Heart right ventricle (tissue), 16 donors: ENCODE measurements at places on chromosomes 4 and X.

DNA sequence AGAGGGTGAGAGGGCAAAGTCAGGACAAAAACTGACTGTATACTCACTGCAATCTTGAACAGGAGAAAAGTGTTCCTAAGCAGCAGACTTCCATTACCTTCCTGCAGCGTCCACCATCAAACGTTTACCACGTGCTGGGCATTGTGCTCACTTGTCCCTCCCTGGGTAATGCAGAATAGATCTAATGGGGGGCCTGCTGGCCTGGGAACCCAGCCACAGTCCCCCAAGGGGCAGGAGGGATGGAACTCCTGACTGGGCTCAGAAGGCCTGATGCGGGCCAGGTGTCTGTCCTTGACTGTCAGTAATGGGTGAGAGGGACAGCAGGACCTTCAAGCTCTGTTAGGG, 37.6 kb upstream of the FAM156A start:
- no peak for DNase-seq

DNA sequence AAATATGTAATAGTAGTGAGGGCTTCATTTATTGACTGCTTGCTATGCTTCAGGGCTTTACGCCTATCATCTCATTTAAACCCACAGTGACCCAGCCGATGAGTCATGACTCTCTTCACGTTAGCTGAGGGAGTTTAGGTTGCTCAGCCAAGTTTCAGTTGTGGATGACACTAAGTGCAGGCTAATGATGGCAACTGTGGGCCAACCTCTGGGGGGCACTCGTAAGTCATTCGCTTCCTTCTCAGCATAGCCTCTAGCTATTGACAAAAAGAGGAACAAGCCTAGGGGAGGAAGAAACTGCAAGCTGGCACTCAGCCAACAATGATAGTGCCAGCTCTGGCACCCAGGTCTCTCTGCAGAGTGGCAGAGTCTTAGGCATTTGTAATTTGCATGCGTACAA, 325.0 kb downstream of the ARHGAP10 start:
- peak; percentile 42 for DNase-seq

GRCh38 chr4:6281436-6282313, 12.0 kb downstream of the WFS1 start:
- peak; percentile 68 for DNase-seq

DNA sequence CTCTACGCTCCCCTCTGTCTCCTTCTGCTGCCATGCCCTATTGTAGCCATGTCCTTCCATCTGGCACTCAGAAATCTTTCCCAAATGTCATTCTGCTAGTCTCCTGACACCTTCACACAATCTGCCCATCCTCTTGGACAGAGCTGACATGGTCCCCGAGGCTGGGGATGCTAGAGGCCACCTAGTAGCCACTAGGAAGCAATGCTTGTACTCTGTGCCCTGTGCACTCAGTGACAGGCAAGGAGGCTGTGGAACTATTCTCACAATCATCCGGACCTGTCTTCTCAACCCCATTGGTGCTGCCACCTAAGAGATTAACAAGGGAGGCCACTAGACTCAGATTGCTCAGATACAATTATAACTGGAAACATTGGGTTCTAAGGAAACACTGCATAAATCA, 112.6 kb upstream of the TMEM164 start:
- no peak for DNase-seq

- DNase-seq, result no peak
Measured at GRCh38 chr4:109419679-109420078, 13.9 kb upstream of the SEC24B start.

GRCh38 chr4:188408244-188409030, 269.2 kb downstream of the TRIML1 start:
- DNase-seq, result no peak

- DNase-seq, result peak; percentile 70
Measured at GRCh38 chr4:173486714-173487392, 43.2 kb downstream of the HAND2 start.

- DNase-seq, result no peak
Measured at GRCh38 chr4:186570193-186570996, 15.0 kb upstream of the MTNR1A start.

GRCh38 chr4:153159016-153159415, 45.2 kb upstream of the TRIM2 start:
- DNase-seq, result no peak

- no peak for DNase-seq
Measured at GRCh38 chr4:8000721-8001491, 61.2 kb upstream of the AFAP1 start.

DNA sequence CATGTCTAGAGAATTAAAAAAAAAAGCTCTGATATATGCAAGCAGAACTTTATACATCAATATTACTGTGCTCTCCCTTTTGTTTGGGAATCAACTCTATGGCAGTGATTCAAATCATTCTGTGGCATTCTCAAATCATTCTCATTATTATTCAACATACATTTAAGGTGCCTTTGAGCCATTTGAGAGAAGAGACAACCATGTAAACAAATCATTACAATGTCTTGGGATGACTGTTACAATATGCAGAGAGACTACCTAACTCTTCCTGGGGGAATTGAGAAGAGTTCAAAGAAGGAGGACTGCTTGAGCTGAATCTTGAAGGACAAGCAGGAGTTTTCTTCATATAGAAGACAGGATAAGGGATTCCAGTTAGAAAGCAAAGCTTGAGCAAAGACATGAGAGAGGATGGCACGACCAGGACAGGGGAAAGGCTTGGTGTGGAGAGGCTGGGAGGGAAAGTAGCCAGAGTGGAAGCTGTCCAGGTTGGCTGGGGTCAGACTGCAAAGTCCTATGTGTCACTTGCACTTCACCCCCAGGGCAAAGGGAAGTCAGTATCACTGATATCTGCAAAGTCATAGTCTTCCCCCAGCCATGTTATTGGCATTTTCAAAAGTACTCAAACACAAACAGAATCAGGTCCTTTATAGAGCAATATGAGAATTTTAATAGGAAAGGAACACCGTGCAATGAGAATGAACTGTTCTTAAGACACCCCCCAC, 9.0 kb downstream of the SEC24D start:
- no peak for DNase-seq

DNA sequence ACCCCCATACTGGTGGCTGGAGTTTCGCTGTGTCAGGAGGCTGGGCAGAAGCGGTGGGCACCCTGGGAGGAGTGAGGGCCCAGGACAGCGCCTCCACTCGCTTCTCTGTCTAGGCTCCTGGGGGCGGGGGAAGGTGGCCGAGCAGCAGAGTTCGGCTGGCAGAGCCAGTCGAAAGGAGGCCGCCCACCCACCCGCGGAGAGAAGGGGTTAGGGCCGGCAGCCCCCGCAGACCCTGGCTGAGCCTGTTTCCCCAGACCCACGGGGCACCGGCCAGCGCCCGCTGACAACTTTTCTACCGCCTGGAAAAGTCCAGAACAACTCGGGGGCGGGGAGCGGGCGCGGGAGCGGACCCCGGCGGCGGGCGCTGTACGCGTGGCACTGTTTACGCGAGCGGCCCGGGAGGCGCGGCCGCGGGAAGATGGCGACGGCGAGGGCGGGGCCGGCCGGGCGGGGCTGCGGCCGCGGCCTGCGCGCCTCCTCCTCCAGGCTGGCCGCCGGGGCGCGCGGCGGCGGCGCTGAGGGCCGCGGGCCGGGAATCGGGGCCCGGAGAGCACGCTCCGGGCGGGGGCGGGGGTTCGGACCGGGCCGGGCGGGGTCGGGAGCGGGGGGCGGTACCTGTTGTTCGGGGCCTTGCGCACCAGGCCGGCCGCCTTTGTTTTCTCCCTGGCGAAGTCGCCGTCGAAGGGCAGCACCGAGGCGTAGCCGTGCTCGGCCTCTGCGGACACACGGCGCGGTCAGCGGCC, 628 bp downstream of the MXD4 start:
- peak; percentile 58 for DNase-seq

- no peak for DNase-seq
Measured at GRCh38 chr4:23097251-23097650, 404.5 kb downstream of the GBA3 start.

- no peak for DNase-seq
Measured at GRCh38 chrX:66039944-66040343, at the start of gene VSIG4. VSIG4 (minus strand) TSS chrX:66040080; CDS start chrX:66039998, 82 bp downstream.

DNA sequence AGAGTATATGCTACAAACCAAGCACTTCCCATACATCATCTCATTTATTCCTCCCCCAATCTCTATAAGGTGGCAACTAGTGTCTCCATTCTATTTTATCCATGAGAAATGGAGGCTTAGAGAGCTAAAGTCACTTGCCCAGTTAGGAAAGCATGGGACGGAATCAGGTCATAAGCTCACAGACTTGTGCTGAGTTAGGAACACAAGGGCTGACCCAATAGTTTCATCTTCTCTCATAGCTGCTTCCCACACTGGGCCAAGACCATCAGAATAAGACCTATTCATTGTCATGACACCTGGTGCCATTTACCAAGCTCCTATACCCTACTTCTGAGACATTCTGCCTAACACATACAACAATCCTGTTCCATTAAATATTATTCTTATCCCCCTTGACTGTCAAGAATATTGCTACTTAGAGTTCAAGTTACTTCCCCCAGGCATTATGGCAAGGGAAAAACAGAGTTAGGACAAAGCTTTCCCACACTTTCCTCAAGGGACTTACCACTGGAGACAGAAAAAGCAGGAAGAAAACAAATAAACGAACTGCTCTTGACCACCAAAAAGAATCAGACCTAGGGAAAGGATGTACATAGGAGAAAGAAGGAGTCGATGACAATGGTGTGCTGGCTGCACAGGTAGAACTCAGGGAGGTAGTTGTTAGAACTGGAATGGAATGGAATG, 167.8 kb downstream of the LDB2 start:
- no peak for DNase-seq

DNA sequence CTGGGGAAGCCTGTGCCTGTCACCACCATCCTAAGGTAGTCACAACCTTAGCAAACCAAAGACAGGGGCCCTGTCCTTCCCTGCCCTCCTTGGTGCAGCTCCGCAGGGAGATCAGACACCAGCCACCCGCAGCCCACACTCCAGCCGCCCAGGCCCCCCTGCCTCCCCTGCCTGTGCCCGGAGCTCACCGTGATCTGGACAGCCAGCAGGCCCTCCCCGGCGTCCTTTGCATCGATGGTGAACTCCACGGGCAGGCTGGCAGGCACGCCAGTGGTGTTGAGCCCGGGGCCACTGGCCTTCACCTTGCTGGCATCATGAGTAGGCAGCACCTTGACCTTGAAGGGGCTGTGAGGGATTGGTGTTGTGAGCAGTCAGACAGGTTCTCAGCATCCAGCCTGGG, 16.4 kb downstream of the FLNA start:
- DNase-seq, result no peak

GRCh38 chr4:5992171-5992827, 25.9 kb downstream of the C4orf50 start:
- DNase-seq, result no peak

GRCh38 chr4:77332696-77333270, 175.8 kb downstream of the CCNG2 start:
- DNase-seq, result no peak

- DNase-seq, result no peak
Measured at GRCh38 chr4:89303814-89304388, 3.7 kb downstream of the GPRIN3 start.

DNA sequence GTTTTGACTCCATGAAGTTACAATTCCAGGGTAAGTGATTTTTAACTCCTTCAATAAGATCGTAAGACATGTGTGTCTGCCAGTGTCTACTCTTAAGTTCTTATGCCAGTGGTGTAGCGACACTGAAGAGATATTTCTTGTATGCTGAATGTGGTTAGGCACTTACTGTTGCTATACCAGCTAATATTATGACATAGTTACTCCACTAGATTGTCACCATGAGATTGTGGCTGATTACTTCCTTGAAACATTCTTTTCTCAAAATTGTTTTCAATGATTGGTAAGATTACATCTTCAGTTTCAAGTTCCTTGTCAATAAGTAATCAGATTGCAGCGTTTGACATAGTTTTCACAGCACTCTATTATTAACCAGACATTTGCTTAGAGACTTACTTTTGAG, 60.6 kb upstream of the PAGE5 start:
- no peak for DNase-seq

- no peak for DNase-seq
Measured at GRCh38 chrX:154549766-154550165, 2.3 kb downstream of the IKBKG start.

GRCh38 chr4:26912069-26912468, 51.4 kb downstream of the STIM2 start:
- DNase-seq, result no peak

GRCh38 chrX:23513121-23513520, 154.2 kb upstream of the PRDX4 start:
- DNase-seq, result no peak

- no peak for DNase-seq
Measured at GRCh38 chrX:1500701-1501624, 36.0 kb downstream of the P2RY8 start.

DNA sequence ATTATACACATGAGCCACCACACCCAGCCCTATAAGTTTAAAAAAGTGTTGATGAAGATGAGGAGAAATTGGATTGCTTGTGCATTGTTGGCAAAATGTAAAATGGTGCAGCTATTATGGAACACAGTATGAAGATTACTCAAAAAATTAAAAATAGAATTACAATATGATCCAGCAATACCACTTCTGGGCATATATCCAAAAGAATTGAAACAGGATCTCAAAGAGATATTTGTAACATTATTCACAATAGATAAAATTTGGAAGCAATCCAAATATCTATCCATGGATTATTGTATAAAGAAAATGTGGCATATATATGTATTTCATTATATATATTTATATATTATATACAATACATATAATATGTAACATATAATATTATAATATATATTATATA, 515.6 kb upstream of the GNPDA2 start:
- DNase-seq, result no peak

DNA sequence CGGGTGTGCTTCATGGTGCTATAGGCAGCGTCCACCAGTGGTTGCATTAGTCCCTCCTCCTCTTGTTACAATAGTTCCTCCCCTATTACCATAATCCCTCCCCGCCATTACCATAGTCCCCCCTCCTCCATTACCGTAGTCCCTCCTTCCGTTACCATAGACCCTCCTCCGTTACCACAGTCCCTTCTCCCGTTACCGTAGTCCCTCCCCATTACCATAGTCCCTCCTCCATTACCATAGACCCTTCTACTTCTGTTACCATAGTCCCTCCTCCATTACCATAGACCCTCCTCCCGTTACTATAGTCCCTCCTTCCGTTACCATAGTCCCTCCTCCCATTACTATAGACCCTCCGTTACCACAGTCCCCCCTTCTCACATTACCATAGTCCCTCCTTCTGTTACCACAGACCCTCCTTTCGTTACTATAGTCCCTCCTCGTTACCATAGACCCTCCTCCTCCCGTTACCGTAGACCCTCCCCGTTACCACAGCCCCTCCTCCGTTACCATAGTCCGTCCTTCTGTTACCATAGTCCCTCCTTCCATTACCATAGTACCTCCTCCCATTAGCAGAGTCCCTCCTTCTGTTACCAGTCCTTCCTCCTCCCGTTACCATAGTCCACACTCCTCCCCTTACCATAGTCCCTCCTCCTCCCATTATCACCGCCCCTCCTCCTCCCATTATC, 129.6 kb downstream of the DHRSX start:
- no peak for DNase-seq

DNA sequence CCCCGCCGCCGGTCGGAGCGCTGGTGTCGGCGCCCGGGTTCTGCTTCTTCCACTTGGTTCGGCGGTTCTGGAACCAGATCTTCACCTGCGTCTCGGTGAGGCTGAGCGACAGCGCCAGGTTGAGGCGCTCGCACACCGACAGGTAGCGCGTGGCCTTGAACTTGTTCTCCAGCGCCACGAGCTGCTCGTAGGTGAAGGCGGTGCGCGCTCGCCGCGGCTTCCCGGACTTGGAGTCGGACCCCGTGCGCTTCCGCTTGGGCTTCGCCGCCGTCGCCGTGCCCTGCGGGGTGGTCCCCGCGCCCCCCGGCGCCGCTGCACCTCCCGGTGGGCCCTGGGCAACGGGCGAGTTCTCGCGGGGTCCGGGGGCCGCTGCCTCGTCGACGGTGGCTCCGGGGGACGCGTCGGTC, 3.1 kb downstream of the NKX1-1 start:
- DNase-seq, result no peak
